ENCODE measurements at places on chromosomes 2 and 18. TPM values are rescaled to one million over a fixed set of nuclear protein-coding genes. Genes with fewer than 3 reads are reported as not detected.

Gene TMEM37
- 1.5 TPM for total RNA-seq

Gene TOGARAM2
- 0.03 TPM for total RNA-seq

Gene KLHL14
- 69.8 TPM for total RNA-seq

Gene DCC
- total RNA-seq = 0.14 TPM

DNA sequence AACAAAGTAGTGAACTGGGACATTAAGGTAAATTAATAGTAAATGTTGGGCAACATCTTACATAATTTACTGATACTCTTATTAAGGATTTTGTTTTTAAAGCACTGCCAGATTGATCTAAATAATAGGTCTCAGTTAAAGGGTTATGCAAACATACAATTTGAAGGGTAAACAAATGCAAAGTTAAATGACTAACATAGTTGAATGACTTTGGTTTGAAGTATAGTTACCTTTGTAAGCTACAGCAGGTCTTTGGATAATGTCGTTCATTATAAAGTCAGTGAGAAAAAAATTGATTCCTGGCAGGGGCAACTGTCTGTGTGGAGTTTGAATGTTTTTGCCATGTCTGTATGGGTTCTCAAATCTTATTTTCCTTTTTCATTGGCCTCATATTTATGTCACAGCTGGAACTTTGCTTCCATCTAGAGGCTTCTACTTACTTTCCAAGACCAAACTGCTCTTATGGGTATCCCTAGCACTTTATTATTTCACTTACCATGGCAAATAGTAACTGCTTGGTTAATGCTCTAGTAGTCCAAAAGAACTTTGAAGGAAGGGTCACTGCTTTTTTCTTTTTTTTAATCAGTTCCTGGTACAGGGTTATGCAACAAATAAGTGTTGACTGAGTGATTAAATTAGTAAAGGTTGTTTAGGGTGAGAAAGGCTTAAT is 107.8 kb downstream of the NBEAL1 start:
- DNase-seq = peak; percentile 27

DNA sequence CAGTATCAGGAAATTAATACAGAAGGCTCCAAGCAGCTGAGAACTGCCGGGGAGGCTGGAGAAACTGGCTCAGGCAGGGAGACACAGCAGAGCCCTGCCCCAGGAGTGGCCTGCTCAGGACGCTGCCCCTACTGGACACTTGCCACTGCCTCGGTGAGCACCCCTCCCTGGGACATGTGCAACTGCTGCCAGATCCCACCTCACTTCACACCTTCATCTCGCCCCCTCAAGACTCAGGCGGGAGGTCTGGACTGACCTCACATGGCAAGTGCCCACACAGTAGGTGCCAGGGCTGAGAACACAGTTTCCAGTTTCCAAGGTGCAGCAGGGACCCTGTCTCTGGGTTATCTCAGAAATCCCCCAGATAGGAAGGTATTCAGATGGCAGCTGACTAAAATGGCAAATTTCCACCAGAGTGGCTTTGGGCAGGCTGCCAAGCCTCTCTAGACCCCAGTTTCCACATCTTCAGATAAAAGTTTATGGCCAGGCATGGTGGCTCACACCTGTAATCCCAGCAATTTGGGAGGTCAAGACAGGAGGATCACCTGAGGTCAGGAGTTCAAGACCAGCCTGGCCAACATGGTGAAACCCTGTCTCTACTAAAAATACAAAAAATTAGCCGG is 33.7 kb upstream of the LBH start:
- DNase-seq = no peak

- no peak for DNase-seq
Observed at GRCh38 chr18:70078106-70078505, 127.4 kb downstream of the RTTN start.

- DNase-seq = peak; percentile 94
Observed at GRCh38 chr2:197097578-197098366, 171.3 kb upstream of the PGAP1 start.

- DNase-seq = peak; percentile 92
Observed at GRCh38 chr2:151251012-151251411, 10.7 kb downstream of the RBM43 start.

- DNase-seq = peak; percentile 13
Observed at GRCh38 chr2:99554238-99554637, 64.4 kb upstream of the REV1 start.

DNA sequence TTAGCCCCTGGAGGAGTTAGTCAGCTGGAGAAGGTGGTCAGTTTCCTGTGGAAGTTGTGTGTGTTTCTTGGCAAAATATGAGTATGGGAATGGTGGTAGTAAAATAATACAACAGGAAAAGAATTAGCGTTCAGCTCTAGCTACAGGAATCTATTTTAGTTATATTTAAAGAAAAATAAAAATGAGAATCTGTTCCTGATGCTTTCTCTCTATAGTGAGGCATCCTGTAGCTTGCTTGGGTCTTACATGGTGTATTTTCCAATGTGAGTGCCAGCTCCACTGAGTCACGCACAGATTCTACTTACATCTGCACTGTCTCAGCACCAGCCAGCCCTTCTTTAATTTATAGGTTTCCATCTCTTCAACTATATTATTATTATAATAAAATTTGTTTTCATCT is 132.2 kb downstream of the BIRC6 start:
- no peak for DNase-seq

DNA sequence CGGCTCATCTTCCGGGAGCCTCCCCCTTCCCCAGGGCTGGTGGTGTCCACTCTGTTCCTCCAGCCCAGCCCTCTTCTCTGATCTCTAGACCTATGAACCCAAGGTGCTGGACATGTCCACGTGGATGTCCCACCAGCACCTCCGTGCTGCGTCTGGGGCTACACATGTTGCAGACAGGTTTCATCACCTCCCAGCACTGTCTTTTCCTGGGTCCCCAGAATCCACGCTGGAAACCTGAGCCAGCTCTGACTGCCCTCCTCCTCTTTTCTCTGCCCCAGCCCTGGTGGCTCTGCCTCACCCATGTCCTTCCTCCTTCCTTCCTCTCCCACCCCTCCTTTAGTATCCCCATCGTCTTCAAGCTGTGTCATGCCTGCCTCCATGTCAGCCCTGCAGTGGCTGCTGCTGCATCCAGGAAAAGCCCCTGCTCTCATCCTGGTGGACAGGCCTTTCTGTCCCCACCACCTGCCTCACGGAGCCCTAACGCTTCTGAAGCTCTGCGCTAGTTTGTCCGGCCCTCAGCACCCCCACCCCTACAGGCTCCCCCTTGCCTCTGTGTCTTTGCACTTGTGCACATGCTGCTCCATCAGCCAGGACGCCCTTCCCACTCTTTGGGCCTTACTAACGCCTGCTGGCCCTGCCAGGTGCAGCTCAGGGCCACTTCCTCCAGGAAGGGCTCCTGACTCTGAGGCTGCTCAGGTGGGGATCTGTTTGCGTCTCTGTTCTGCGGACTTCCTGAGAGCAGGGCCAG is 105.9 kb downstream of the DYSF start:
- no peak for DNase-seq

- DNase-seq = no peak
Observed at GRCh38 chr2:40395169-40396073, 56.5 kb downstream of the SLC8A1 start.

DNA sequence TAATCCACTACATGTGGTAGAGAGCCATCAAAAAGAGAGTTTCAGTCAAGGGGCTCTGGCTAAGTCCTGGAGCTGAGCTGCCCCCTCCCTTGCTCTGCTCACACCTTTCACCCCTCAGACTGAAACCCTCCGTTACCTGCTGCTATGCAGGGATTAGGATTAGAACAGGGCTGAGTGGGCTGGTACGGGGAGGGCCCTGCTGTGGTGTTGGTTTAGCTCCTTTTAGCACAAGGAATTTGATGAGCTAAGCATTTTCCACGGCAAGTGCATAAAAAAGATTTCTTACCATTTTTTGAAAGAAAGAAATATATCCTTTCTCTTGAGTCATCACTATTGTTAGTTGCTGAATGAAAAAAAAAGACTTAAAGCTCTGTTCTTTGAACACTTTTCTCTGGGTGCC is 46.3 kb downstream of the TCF7L1 start:
- no peak for DNase-seq

- DNase-seq = peak; percentile 48
Observed at GRCh38 chr2:40451918-40452605, at the start of gene SLC8A1. Gene SLC8A1, minus strand, starts transcription at chr2:40452090.

- DNase-seq = no peak
Observed at GRCh38 chr2:152012697-152013096, 86.1 kb downstream of the CACNB4 start.

GRCh38 chr2:64362562-64363026 is 91.4 kb upstream of the LGALSL start:
- DNase-seq = no peak

- DNase-seq = peak; percentile 52
Observed at GRCh38 chr2:230790981-230791380, 73.8 kb upstream of the ITM2C start.

- DNase-seq = no peak
Observed at GRCh38 chr18:25075331-25075730, 276.6 kb downstream of the ZNF521 start.

DNA sequence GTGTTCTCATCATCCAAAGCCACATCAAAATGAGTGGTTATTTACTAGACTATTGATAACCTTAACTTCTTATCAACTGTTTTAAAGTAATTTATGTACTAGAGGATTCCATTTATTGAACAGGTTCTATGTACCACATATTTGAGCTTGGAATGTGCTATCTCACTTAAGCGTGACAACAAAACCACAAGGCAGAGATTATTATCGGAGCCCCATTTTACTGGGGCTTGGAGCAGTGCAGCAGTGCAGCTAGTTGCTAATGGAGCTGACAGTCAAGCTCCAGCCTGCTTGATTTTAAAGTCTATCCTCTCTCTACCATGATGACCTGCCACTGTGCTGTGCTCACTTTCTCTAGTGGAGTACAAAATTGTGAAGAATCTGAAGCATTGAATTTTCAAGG is 24.6 kb downstream of the GCG start:
- DNase-seq = no peak

DNA sequence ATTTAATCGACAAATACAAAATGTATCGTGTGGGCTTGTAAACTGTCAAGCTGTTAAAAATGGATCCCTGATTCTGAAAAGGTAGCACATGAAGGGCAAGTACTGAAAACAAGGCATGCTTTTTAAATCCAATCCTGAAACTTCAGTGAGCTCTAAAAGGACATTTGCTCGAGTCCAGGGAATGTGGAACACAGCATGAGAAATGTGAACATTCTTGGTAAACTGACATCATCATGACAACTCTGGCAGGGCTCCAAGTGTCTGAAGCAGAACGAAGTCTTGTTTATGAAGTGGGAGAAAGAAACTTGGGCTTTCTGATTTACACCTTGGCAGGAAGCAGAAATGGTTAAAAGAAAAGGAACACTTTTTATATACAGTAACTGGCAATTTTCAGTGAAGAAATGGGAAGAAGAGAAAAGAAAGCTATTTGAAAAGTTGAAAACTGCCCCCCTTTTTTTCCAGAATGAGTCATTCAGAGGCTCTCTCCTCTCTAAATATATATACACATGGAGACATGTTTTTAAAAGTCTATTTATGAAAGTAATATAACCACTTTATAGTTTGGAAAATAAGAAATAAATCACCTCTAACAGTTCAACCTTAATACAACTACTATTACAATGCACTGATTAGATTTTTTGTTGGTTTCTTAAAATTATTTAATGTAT is 120.8 kb downstream of the GAREM1 start:
- peak; percentile 98 for DNase-seq

GRCh38 chr2:789529-789928 is 112.3 kb upstream of the TMEM18 start:
- no peak for DNase-seq

All from cardiac muscle cell (in vitro differentiated cells and primary cell).